ENCODE measurements at places on chromosomes 4 and X. TPM values are rescaled to one million over a fixed set of nuclear protein-coding genes. Genes with fewer than 3 reads are reported as not detected.

FAT1 gene
- 47.1 TPM for total RNA-seq

CXCL11 gene
- total RNA-seq, result not detected

DNA sequence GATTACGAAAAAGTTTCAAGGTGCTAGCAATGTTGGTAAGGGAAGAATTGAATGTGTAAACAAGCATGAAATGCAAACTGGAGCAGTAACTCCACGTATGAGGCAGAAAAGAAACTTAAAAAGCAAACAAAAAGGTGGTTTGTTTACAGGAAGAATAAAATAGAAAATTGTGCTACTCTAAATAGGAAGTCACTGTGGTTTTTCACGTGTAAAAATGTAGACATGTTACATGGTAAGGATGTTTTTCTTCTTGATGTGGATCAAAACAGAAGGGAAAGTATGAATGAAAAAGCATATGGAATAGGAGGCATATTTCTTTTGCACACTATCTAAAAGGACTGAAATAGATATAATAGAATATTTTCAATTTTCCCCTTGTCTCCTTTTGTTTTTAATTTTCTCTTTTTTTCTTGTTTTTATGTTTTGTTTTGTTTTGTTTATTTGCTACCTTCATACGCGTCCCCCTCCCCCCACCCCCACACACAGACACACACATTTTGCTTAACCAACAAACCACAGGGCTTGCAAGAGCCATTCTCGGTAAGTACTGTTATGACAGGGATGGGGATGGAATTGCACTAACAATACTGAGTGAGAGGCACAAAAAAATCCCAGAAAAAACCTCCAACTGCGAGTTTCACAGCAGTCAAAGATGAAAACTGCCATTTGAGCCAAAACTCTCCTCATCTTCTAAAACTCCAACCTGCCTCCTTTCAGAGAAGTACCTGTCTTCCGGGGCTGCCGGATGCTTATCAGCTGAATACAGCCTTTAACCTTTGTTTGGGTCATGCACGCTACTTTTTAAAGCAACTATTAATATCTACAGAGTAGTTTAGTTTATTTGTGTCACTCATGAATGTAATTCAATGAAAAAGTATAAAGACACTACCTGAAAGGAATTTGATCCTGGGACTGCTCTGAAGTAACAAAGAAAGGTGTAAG, 135.8 kb downstream of the IL15 start:
- DNase-seq, result no peak
- no peak overlapping the region for H3K27ac ChIP-seq
- H3K36me3 ChIP-seq, result no peaks in the 10 kb centered on the region
- H3K4me3 ChIP-seq, result no peak overlapping the region
- H3K27me3 ChIP-seq, result no peaks in the 10 kb centered on the region
- no peaks in the 10 kb centered on the region for H3K4me1 ChIP-seq

DNA sequence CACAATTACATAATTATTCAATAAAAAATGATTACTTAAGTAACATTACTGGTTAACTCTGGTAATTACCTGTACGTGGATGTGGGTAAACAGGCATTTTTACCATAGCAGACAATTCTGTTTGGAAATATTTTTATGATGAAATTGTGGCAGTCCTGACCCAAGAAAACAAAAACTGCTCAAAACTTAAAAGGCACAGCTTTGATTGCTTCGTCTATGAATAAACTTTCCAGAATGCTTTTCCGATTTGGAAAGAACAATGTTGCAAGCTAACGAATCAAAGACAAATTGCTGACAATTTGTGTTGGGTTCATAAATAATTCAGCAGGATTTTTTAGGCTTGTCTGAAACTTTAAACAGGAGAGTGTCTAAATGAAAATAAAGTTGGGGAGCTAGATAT, 150.6 kb upstream of the GYPA start:
- DNase-seq, result no peak
- no peaks in the 10 kb centered on the region for H3K36me3 ChIP-seq
- H3K4me1 ChIP-seq, result no peaks in the 10 kb centered on the region
- no peak overlapping the region for H3K4me3 ChIP-seq
- no peak overlapping the region for H3K27ac ChIP-seq
- H3K27me3 ChIP-seq, result no peaks in the 10 kb centered on the region

DNA sequence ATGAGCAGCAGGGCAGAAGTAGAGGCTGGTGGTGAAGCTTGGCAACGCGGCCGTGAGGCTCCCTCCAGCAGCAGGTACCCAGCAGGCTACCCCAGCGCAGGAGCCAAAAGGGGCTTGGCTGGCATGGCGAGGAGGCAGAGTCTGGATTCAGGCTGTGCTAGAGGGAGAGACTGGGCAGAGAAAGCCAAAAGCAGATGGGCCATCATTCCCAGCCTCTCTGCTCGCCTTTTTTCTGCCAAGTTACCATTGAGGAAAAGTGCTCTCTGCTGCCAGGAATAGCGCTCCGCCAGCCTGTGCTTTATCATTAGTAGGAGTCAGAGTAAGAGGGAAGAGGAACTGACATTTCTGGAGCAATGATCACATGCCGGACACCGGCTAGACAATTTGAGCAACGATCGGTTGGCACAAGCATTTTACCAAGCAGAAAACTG, 28.7 kb upstream of the MAP3K15 start:
- H3K27ac ChIP-seq, result no peak overlapping the region
- H3K36me3 ChIP-seq, result peaks cover 4% of the 10 kb centered on the region
- no peaks in the 10 kb centered on the region for H3K4me1 ChIP-seq
- no peaks in the 10 kb centered on the region for H3K27me3 ChIP-seq
- H3K4me3 ChIP-seq, result no peak overlapping the region
- no peak for DNase-seq

All from vagina (tissue), 2 donors.